T47D (cell line): ENCODE measurements at places on chromosomes 7 and 10.

GRCh38 chr10:127757033-127757432 lies 20.0 kb downstream of the FOXI2 start:
- DNase-seq = no peak

- DNase-seq = no peak
Measured at GRCh38 chr7:17274551-17275245, 23.8 kb upstream of the AHR start.

- DNase-seq = no peak
Measured at GRCh38 chr7:2484868-2485267, 8.7 kb upstream of the GRIFIN start.

GRCh38 chr7:149824748-149825566 lies 13.2 kb upstream of the ZNF862 start:
- no peak for DNase-seq

GRCh38 chr7:21352540-21353387 lies 75.1 kb upstream of the SP4 start:
- no peak for DNase-seq

DNA sequence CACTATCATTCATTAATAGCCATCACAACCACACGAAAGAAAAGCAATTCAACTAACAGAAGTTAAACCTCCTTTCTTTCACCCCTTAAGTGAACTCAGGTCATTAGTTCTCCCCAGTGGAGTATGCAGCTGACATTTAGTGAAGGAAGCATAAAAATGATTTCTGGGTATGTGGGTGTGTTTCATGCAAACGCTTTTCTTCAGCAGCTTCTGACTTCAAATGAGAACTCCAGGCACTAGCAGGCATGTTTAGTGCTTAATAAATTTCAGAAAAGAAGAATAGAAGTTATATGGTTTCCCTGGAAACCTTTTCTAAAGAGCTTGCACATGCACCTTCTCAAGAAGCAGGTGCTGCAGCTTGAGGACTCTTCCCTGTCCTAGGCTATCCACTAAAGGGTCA lies 62.5 kb downstream of the PIK3CG start:
- no peak for DNase-seq

DNA sequence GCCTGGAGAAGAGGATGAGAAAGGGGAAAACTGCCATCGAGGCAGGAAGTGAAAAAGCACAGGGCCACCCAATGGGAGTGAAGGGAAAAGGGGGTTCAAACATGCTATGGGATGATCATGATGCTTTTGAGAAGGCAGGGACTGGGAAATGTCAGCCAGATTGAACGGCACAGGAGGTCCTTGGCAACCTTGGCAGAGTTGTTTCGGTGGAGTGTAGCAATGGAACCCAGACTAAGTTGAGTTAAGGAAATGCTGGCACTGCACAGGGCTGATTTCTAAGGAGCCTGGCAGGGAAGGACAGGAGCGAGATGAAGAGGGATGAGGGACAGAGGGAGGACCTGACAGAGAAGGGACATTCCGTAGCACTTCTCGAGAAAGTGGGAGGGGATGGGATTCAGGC lies 101.4 kb downstream of the PIP4K2A start:
- no peak for DNase-seq

GRCh38 chr7:41529831-41530230 lies 173.1 kb downstream of the INHBA start:
- no peak for DNase-seq

DNA sequence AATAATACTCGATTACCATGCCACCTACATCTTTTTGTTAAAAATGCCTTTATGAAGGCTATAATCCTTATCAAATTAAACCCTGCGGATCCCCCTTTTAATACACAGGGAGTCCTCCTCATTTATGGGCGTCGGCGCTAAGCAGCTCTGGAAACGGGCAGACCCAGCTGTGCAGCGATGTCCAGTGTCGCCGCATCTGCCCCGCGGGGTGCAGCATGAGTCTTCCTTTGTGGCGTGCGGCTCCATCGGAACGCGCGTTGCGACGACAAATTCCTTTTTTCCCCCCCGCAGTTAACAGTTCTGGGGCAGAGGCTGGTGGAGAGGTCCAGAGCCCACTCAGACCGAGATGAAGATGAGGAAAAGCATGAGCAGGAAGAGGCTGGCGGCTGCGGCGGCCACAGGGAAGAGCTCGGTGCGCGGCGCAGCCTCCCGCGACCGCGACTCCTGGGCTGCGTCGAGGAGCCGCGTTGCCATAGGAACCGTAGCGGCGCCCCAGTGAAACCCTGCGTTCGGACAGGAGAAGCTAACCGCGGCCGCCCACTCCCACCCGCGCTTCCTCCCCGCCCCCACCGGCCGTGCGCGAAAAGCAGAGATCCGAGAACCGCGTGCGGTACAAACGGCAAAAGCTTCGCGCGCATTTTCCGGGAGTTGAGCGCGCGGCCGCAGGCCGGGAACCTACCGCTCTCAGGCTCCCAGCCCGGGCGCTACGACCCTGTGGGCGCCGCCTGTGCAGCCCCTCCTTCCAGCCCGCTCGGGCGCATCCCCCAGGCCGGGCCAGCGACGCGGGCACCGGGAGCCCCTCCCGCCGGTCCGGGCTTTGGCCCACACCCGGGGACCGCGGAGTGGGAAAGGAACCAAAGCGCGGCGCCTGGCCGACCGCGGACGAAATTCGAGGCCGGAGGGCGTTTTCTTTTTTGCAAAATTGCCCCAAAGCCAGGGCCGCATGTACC lies 130.6 kb downstream of the SPAG6 start:
- DNase-seq = no peak

- DNase-seq = no peak
Measured at GRCh38 chr10:35398908-35399307, 62.6 kb downstream of the CCNY start.

GRCh38 chr7:81206217-81206616 lies 287.4 kb upstream of the SEMA3C start:
- DNase-seq = no peak

DNA sequence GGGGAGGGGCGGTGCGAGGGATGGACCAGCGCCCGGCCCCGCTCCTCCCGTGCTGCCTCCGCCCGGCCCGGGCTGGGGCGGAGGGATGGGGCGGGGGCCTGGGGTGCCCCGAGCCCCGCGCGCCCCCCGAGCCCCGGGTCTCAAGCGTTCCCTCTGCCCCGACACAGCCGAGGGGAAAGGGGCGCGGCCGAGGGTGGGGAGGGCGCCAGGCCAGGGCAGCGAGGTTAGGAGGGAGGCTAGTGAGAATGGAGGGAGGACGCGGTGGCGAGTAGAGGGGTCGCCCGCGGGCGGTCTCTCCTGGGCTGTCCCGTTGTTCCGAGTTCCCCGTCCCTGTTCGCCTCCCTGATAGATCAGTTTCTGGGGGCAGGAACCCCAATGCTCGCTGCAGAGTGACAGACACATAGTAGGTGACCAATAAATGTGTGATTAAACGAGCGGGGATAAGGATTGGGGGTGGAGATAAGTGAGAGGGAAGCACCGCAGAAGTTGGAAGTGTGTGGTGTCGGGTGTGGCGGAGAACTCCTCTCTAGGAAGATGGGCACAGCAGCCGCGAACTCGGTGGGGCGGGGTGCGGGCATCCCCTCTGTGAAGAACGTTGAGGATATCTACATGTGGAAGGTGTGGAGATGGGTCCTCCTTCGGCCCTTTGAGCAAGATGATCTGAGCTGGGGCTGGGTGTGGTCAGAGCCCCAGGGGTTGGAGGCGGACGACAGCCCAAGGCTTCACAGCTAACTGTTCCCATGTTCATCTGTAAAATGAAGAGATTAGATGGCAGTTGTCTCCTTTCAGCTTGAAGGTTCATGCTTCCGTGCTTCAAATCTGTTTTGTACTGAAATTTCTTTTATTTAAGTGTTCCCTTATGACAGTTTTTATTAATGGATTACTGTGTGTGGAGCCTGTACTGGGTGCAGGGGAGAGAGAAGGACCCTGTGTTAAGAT lies 580 bp downstream of the ZNF775 start:
- no peak for DNase-seq

DNA sequence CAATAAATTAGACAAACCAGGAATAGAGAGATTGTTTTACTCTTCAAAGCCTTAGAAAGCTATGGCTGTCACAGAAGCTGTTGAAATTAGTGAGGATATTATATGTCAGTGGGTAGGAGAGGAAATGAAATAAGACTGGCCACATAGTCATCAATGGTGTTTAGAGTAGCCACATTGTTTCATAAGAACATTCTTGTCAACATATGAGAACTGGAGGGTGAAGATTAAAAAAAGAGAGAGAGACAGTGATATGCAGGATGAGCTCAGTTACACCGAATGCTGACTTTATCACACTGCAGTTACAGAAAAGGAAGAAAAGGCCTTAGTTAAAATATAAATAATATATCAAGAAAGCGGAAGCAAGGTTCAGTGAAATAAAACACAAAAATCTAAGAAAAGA lies 412.0 kb downstream of the CNTNAP2 start:
- DNase-seq = no peak

GRCh38 chr7:76236224-76236623 lies 34.5 kb downstream of the SRRM3 start:
- no peak for DNase-seq

DNA sequence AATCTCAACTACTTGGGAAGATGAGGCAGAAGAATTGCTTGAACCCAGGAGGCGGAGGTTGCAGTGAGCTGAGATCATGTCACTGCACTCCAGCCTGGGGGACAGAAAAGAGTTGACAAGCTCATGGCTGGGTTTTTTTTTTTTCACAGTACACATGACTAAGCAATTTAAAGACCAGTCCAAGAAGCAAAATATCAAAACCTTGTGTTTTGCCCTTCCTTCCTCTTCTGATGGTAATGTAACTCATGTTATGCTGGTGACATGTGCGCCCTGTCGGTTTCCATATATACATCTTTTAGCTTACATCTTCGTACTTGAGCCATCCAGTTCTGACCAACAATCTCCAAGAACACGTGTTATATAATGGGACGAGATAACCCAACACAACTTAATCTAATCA lies 237.7 kb upstream of the PLXDC2 start:
- no peak for DNase-seq

DNA sequence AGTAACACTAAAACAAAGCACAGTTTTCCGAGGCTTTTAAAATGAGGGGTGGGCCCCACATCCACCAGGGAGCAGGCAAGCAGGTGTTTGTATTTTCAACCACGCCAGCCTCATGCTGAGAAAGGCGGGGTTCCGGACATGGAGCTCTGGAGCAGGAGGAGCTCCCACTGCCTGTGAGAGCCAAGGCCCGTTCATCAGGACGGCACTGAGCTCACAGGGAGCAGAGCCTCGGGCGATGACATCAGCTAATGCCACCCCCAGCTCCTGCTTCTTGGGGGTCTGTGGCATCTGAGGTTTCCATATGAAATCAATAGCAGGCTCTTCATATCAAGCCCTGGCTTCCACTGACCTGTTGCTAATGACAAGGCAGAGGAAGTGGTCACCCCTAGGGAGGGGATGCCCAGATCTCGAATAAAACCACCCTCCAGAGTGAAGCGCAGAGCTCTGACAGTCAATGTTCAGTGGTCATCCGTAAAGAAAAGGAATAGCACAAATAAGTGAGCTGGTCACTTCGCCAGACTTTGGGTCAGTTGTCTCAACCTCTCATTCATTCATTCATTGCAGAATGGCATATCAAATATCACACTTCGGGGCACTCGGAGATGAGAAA lies 89.1 kb downstream of the TNS3 start:
- no peak for DNase-seq

DNA sequence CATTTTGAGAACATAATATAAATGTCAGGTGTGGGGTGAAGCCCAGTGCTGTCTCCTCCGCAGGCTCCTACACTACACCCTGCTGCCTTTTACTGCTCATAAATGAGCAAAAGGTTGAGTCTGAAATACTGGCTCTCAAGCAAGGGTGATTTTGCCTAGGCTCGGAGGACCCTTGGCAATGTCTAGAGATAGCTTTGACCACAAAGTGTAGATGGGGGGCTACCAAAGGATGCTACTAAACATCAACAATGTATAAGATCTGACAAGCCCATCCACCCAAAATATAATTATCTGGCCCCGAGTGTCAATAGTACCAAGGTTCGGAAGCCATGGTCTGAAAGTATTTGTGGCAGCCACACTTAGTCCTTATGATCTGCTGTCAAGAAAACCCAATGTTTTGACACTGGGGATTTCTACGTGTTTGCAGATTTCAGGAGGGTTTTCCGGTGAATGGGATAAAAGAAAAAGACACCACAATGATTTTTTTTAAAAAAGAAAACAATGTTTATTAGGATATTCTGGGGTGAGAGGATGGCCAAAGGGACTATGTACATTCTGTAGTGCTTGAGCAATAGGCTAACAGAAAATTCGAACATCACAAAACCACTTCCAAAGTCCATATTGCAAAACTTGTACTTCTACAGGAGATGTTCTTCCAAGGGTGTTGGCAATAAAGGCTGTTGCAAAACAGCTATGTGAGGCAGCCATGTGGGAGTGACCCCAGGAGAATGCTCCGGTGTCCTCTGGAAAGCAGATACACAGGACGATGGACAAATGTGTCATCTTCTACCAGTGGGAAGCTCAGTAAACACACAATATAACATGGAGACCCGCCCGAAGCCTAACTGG lies 216.3 kb downstream of the GFRA1 start:
- DNase-seq = no peak
